ENCODE measurements at places on chromosomes 11 and 22. TPM values are rescaled to one million over a fixed set of nuclear protein-coding genes. Genes with fewer than 3 reads are reported as not detected.

- no peak overlapping the region for H3K4me3 ChIP-seq
- H3K27ac ChIP-seq = peak overlapping the region; percentile 64
- peak; percentile 47 for DNase-seq
- H3K27me3 ChIP-seq = no peaks in the 10 kb centered on the region
- no peaks in the 10 kb centered on the region for H3K36me3 ChIP-seq
These were observed 12.3 kb upstream of the LINC01488 start for GRCh38 chr11:69468911-69469885.

DNA sequence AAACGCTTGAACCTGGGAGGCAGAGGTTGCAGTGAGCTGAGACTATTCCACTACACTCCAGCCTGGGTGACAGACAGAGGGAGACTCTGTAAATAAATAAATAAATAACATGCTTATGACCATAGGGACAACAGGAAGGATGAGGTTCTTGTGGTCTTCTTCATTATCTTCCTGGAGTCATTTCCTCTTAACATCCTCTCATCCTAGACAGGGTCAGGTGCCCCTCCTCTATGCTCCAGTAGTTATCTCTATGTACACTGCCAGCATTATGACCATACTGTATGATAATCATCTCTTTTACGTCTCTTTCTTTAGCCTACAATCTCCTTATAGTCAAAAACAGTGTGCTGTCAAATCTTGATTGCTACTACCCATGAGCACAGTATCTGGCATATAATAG is 17.7 kb downstream of the RAB30 start:
- no peaks in the 10 kb centered on the region for H3K36me3 ChIP-seq
- peaks cover 13% of the 10 kb centered on the region for H3K4me1 ChIP-seq
- DNase-seq = no peak
- H3K4me3 ChIP-seq = no peak overlapping the region
- H3K27ac ChIP-seq = no peak overlapping the region

The NNMT gene
- 37.8 TPM for total RNA-seq

The SMIM35 gene
- total RNA-seq = not detected

DNA sequence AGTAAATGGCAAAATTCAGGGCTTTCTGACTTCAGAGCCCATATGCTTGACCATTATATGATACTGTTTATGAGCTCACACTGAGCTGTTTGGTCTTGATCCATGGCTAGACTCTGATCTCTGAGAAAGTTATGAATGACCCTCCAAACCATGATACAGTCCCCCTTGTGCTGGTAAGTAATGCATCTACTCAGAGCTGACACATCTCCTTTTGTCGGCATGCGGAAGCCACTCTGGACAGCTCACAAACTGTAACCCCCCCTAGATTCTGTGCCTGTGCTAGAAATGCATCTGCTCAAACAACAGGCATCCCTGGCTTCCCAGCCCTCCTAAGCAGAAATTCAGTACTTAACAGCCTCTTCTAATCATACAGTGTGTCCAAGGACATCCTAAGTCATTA is 150.8 kb upstream of the RAG2 start:
- H3K27me3 ChIP-seq = peaks cover 6% of the 10 kb centered on the region
- H3K36me3 ChIP-seq = no peaks in the 10 kb centered on the region
- DNase-seq = no peak
- no peak overlapping the region for H3K4me3 ChIP-seq

DNA sequence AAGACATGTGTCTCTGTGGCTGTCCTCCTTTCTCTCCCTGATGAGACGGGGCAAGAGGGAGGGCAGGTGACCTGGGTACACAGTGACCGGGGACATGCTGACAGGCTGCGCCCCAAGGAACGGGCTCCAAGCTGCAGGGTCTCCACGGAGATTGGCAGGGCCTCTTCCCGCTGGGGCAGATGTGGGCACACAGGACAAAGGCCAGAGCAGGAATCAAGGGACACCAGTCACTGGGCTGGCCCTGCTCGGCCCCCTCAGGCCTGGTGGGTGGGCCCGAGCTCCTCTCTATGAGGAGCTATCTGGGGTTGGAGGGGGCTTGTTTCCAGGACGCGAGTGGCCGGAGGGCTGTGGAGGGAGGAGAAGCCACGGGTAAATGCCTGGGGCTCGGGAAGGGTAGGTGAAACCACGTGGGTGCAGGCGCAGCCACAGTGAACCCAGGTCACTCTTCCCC is 11.2 kb downstream of the PNPLA5 start:
- no peaks in the 10 kb centered on the region for H3K4me1 ChIP-seq
- no peaks in the 10 kb centered on the region for H3K27me3 ChIP-seq
- H3K36me3 ChIP-seq = no peaks in the 10 kb centered on the region
- H3K27ac ChIP-seq = no peak overlapping the region
- no peak for DNase-seq

DNA sequence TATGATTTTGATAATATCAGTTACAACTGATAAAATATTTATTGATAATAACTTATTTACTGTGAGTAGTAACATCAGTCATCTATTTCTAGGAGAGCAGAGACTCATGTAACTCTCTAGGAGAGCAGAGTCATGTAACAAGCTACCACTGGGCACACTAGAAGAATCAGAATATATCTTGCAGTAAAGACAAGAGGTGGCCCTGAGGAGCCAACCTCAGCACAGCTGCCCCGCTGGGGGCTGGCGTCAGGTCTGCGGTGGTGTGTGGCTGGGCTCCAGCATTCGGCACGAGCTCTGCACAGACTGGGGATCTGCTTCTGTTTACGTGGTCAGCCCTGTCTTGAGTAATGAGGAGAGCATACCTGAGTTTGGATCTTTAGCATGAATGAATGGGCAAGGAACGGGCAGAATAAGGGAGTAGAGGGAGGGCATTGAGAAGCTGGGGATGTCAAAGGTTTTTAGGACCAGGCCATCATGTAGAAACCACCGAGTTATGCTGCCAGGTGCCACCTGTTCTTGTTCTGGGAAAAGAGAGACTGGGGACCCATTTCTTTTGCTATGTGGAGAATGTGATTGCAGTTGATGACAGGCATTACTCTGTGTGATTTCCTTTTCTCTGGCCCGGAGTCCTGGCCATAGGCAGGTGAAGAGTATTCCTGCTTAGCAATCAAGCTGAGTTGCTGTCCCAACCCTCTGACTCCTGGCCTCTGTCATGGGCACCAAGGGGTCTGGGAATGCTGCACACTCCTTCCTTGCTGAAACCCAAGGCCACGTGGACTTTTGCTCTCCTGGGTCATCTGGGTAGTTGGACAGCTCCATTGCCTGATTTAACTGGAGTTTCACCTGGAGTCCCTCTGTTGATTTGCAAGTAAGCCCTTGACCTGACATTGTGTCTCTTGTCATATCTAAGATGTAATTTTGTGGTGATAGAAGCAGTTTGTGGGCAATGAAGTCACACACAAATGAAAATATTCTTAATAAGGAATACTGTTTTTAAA is 50.9 kb upstream of the HEPHL1 start:
- no peak overlapping the region for H3K27ac ChIP-seq
- no peaks in the 10 kb centered on the region for H3K4me1 ChIP-seq
- DNase-seq = no peak
- H3K27me3 ChIP-seq = no peaks in the 10 kb centered on the region

DNA sequence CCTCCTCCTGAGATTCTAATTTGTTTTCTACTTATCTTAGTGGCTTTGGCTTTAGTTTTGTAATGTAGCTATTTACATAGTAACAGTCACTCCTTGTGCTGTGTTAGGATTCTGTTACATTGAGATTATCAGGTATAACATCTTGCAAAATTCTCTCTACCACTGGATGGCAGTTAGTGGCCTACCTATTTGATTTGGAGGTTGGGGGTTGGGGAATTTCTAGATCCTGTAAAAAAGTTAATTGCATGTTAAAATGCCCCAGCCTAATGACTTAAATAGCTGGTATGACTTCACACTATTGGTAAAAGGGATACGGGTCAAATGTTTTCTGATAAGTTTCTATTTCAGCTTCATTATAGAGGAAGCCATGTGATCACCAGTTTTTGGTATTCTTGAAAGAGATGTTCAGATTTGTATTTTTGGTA is 2.8 kb downstream of the GRK3 start:
- peaks cover 19% of the 10 kb centered on the region for H3K4me1 ChIP-seq
- H3K27me3 ChIP-seq = peaks cover 29% of the 10 kb centered on the region
- H3K4me3 ChIP-seq = no peak overlapping the region
- no peaks in the 10 kb centered on the region for H3K36me3 ChIP-seq
- no peak for DNase-seq

DNA sequence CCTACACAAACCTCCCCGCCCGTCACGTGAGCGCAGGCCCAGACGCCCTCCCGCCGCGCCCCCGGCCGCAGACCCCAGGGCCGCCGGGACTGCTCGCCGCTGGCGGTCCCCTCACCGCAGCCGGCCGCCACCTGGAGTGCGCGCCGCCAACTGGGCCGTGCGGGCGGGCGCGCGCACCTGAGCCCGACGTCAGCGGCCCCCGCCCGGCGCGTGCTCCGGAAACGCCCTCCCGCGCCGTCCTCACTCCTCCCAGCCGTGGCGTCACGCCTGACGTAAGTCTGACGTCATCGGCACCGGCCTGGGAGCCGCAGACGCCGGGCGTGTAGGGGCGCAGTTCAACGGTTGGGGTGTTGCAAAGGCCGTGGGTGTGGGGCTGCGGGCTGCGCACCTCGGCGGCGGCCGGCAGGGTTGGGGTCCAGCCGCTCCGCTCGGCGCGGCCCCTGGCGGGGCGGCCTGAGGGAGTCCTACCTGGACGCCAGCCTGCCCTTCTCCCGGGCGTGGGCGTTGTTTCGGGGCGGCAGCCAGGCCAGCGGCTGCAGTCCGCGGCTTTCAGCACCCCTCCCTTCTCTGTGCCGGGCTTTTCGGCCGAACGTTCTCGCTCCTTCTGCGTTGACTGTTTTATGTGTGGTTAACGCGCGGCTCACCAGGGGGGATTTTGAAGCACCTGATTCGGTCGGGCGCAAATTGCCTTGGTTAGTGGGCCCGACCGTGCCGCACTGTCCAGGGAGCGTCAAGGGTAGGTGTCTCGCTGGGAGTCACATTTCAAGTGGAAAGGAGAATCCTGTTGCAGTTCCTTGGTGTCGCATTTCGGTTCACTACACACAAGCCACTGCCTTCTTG is at the start of gene JOSD1:
Gene JOSD1 (minus strand): TSS at position 155 of the 840 bp plus-strand sequence. CDS start 956 bp downstream, outside the sequence.
- peak within 1 kb of the TSS; percentile 83 for H3K4me3 ChIP-seq
- H3K36me3 ChIP-seq = no peaks in the 10 kb centered on the region
- H3K27me3 ChIP-seq = no peaks in the 10 kb centered on the region
- peak within 1 kb of the TSS; percentile 93 for H3K27ac ChIP-seq
- peak; percentile 98 for DNase-seq

- no peak overlapping the region for H3K4me3 ChIP-seq
- peak overlapping the region; percentile 75 for H3K27ac ChIP-seq
These were observed 15.0 kb upstream of the APOA1 start for GRCh38 chr11:116852261-116853031.

The BEST1 gene
- 0.40 TPM for total RNA-seq

DNA sequence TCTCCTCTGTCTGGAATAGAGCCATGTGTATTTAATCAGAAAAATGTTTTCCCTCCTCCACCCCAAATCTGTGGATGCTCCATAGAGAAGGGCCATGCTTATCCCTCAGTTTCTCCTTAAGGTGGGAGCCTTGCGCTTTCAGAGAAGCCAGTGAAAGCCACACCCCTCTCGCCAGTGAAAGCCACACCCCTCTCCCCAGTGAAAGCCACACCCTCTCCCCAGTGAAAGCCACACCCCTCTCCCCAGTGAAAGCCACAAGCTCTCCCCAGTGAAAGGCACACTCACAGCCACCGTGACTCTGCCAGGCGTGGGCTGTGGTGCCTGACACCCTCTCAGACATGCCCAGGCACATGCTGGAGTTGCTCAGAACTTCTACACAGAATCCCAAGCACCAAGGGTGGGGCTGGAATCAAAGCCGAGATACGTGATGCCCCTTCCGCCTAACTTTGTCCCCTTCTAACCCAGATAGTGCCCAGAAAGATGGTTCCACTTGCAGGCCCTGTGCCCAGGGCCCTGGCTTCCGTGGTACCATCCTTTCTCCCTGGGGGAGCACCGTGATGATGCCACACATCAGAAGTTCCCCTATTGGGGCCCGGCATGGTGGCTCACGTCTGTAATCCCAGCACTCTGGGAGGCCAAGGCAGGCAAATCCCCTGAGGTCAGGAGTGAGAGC is 16.5 kb upstream of the PRR5 start:
- no peaks in the 10 kb centered on the region for H3K36me3 ChIP-seq
- peak overlapping the region; percentile 46 for H3K27ac ChIP-seq
- H3K4me1 ChIP-seq = peaks cover 10% of the 10 kb centered on the region
- H3K27me3 ChIP-seq = no peaks in the 10 kb centered on the region

The DUSP8 gene
- 31.8 TPM for total RNA-seq

- H3K4me3 ChIP-seq = no peak overlapping the region
- no peak overlapping the region for H3K27ac ChIP-seq
- H3K36me3 ChIP-seq = no peaks in the 10 kb centered on the region
- no peaks in the 10 kb centered on the region for H3K27me3 ChIP-seq
- DNase-seq = no peak
These were observed 501.9 kb downstream of the CNTN5 start for GRCh38 chr11:99522467-99523173.

The SYT7 gene
- 15.6 TPM for total RNA-seq

DNA sequence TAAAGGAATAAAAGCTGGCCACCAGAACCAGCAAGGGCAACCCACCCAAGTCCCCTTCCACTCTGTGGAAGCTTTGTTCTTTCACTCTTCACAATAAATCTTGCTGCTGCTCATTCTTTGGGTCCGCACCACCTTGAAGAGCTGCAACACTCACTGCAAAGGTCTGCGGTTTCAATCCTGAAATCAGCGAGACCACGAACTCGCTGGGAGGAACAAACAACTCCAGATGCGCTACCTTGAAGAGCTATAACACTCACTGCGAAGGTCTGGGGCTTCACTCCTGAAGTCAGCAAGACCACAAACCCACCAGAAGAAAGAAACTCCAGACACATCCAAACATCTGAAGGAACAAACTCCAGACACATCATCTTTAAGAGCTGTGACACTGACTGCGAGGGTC is 365.2 kb upstream of the LUZP2 start:
- H3K4me3 ChIP-seq = no peak overlapping the region
- H3K27me3 ChIP-seq = no peaks in the 10 kb centered on the region
- no peaks in the 10 kb centered on the region for H3K36me3 ChIP-seq
- H3K4me1 ChIP-seq = no peaks in the 10 kb centered on the region
- H3K27ac ChIP-seq = no peak overlapping the region

The NLRP6 gene
- not detected for total RNA-seq

- DNase-seq = no peak
- H3K27ac ChIP-seq = no peak overlapping the region
- H3K36me3 ChIP-seq = no peaks in the 10 kb centered on the region
- H3K4me3 ChIP-seq = no peak overlapping the region
- no peaks in the 10 kb centered on the region for H3K27me3 ChIP-seq
These were observed 43.2 kb upstream of the RDX start for GRCh38 chr11:110339456-110340250.

- no peak overlapping the region for H3K27ac ChIP-seq
- no peak for DNase-seq
- H3K27me3 ChIP-seq = no peaks in the 10 kb centered on the region
- H3K36me3 ChIP-seq = peaks cover 9% of the 10 kb centered on the region
- no peaks in the 10 kb centered on the region for H3K4me1 ChIP-seq
These were observed 2.5 kb downstream of the OR52W1 start for GRCh38 chr11:6201481-6201880.

The PRAME gene
- total RNA-seq = not detected

The MS4A12 gene
- total RNA-seq = 3.8 TPM

DNA sequence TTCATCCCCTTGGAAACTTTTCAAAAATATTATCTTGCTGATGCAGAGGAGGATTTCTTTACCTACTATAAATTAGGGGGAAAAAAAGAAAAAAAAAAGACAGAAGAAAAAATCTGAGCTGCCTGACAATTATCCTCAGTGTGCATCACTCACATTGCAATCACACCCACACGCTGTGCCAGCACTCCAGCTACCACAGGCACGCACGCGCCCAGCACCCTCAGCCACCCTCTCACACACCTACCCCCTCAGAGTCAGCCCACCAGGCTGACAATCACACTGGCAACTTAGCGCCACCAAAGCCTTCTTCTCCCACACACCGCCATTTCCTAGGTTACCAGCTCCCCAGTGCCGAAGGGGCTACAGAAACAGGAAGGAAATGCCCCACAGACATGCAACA is 236.1 kb downstream of the KCNA4 start:
- no peak overlapping the region for H3K27ac ChIP-seq
- no peak for DNase-seq
- no peaks in the 10 kb centered on the region for H3K27me3 ChIP-seq

All from transverse colon (tissue), 4 donors.